ENCODE measurements at places on chromosomes 2 and 18.

GRCh38 chr2:238465487-238466242 lies 38.9 kb downstream of the ASB1 start:
- DNase-seq: no peak

DNA sequence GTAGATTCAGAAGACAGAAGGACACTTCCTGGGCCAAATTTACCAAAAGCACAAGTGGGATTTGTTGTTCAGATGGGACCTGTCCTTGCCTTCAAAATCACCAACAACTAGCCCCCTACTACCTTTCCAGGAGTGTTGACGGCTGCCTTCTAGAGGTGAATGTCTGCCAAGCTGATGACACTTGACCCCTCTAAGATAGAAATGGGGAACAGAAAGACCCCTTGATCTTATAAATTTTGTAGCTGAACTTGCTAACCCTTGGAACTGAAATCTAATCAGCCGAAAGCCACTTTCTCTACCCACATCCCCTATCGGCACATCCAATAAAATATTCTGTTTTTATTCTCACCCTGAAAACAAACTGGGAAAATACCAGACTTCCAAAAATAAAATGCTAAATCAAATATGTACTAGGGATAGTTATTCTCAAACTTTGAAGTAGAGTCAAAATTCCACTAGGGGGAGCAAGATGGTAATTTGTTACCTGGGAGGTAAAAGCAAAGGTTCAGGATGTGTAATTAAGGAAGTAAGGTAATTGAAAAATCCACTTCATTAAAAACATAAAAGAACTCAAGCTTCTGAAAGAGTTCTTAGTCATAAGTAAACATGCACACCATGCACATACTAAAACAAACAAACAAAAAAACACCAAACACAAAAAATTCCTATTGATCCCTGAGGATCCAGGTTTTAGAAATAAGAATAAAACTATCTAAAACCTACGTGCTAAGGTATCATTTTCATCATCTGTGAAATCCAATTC lies 119.2 kb downstream of the ANKRD44 start:
- no peak for DNase-seq

DNA sequence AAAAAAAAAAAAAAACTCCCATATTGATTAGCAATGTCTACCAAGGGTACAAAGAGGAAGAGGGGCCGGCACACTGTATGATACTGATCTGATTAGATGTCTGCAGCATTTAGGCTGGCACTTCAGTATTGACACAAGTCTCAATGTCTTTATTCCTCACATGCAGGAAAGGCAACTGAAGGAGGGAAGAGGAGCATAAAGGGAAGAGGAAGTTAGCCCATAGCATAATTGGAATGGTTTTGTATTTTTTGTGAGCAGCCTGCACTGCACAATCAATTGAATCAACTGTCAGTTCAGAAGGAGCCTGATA lies 79.0 kb downstream of the DNER start:
- no peak for DNase-seq

DNA sequence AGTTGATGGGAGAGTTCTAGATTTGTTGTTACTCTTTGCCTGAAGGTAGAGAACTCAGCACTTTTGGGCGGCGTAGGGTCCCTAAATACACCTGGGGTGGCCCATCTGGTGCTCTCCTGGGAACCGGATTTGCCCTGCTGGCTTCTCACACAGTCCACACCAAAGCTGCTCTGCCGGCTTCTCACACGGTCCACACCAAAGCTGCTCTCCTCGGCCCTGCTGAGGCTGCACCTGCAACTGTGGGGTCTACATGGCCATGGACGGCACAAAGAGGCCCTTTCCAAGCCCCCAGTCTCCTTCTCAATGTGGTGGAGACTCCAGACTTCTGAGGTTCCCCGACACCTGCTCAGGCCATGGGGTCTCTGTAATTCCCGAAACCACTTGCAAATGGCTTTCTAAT lies 124.8 kb upstream of the GPC1 start:
- DNase-seq: no peak

DNA sequence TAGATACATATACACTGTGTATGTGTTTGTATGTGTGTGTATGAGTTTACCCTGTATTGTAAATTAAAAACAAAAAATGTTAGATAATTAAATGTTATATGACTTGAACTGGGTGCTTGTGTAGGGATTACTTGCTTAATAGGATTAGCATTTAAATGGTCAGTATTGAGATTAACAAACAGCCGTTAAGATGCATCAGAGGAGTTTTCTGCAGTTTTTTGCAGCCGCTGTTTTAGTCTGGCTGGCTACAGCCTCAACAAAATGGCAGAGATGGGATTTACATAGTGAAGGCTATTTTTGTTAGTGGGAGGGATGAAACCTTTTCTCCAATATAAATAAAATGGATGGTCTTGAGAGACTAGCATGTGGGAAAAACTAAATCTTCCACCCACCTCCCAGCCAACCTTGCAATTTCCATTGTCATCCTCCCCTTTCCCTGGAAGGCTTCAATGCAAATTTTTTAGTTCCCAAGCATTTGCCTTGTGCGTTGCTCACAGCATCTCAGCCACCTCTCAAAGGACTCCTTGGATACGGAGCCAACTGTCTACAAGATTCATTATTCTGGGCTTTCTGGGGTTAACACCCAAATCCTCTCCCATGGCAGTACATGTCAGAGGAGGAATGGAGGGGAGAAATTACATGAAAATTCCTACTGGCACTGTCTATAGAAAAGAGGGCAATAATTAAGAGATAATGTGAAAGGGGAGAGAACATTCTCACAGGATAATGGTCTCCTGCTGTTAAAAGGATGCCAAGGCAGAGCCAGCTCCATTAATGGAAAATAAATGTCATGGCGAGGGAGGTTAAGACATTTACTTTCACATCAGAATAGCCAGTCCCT lies 351.9 kb downstream of the CDH2 start:
- DNase-seq: no peak

- no peak for DNase-seq
Measured at GRCh38 chr2:228094377-228094921, 87.0 kb downstream of the SPHKAP start.

DNA sequence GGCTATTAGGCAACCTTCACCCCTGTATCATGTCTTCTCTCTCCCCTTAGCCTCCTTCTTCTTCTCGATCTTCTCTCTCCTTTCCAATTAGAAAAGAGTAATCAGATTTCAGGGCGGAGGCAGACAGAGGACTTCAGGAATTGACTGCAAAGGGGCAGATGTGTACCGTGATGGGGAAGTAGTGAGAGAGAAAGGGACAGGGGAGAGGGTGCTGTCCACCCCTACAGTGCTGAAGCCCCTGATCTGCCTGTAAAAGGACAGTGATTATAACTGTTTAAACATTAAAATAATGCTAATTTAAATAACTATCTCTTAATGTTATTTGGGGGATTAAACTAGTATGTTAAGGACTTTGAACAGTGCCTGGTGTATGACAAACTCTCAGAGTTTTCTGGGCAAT lies 178.5 kb downstream of the ACTR3 start:
- no peak for DNase-seq

DNA sequence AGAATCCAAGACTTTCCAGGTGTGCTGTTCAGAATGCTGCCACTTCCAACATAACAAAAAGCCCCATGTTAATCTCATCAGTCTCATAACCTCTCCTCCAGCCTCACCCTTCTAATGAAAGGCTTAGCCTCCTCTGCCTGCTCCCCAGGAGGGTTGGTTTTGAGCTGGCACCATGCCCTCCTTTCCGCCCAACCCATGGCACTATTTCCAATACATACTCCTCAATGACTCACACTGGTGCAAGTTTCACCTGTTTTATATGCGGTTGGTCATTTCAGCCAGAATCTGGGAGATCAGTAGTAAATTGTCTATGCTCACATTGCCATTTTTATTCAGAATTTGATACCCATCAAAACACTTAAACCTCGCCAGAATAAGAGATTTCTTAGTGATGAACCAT lies 157.6 kb upstream of the NRP2 start:
- DNase-seq: no peak

GRCh38 chr18:10860928-10861327 lies 288.4 kb downstream of the PIEZO2 start:
- no peak for DNase-seq

- no peak for DNase-seq
Measured at GRCh38 chr2:69554981-69555380, 88.6 kb downstream of the AAK1 start.

GRCh38 chr2:216635701-216636550 lies 2.7 kb downstream of the IGFBP2 start:
- DNase-seq: no peak

DNA sequence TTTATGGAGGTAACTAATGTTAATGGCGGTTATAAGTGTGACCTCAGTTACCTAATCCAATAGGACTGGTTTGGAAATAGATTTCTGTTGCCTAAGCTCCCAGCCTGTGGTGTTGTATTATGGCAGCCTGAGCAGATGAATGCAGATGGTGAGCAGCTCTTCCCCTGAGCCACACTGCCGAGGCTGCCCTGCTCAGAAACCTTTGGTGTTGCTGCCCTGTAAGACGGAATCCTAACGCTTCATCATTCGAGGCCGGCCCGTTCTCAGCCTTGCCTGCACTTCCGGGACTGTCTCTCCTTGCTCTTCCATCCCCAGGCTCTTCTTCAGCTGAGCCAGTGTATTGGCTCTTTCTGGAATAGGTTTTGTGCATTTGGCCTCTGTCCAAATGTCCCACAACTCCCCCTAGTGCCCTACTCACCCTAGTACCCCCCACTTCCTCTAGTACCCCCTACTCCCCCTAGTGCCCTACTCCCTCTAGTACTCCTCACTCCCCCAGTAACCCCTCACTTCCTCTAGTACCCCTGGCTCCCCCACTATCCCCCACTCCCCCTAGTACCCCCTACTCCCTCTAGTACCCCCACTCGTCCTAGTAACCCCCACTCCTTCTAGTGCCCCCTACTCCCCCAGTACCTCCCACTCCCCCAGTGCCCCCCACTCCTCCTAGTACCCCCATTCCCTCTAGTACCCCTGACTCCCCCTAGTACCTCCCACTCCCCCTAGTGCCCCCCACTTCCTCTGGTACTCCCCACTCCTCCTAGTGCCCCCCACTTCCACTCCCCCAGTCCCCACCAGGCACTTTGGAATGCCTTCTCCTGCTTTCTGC lies 106.0 kb upstream of the TAF1B start:
- no peak for DNase-seq

GRCh38 chr2:72579591-72580180 lies 246.1 kb downstream of the EXOC6B start:
- DNase-seq: no peak

DNA sequence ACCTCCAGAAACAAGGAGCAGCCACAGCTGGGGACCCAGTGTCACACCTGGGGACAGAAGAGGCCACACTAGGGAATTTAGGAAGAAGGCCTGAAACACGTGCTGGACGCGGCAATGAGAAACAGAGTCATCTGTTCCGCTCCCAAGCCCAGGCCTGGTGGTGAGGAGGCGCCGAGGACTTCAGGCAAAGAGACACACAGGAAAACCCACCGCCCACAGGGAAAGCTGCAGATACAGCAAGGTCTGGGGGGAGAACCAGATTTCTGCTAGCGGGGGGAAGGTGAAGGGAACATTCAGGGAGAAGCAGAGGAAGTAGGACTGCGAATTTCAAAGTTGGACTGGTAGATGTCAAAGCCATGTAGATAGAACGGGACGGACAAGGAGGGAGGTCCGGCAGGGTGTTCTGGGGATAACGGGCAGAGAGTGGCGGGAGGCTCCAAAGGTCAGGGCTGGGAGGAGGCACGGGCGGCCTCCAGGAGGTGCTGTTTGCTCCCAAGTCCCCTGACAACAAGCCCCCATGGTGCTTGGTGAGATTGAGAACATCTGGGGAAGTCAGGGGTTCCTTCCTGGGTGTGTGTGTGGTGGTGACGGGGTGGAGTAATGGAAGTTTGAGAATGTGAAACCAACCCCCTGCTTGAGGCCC lies 351.7 kb upstream of the MYT1L start:
- DNase-seq: no peak

GRCh38 chr2:186542002-186542401 lies 47.9 kb upstream of the ITGAV start:
- DNase-seq: no peak

GRCh38 chr2:102514061-102514785 lies 41.2 kb downstream of the SLC9A4 start:
- no peak for DNase-seq

- no peak for DNase-seq
Measured at GRCh38 chr2:189585226-189585756, 4.7 kb upstream of the SLC40A1 start.

GRCh38 chr18:37179384-37179783 lies 350.5 kb downstream of the KIAA1328 start:
- no peak for DNase-seq

DNA sequence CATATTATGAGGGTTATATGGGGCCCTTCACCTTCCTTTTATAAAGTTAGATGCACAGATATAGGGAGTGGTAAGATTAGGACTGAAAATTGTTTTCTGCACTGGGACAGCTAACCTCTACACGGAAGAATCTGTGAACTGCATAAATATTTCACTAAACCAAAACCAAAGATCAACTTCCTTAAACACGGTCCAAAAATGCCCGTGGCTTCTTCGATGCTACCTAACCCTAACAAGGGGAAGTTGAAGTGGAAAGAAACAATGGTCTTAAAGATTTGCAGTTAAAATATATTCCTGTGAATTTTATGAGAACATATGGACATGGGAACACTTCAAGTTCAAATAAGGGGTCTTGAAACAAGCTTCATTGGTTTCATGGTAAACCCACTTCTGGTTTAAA lies 33.3 kb upstream of the PAX3 start:
- DNase-seq: no peak

GRCh38 chr2:236715077-236715476 lies 145.5 kb downstream of the ACKR3 start:
- no peak for DNase-seq

- DNase-seq: no peak
Measured at GRCh38 chr2:199441759-199442158, 16.0 kb downstream of the SATB2 start.

GRCh38 chr2:194714541-194714940 lies 942.5 kb upstream of the SLC39A10 start:
- no peak for DNase-seq

DNA sequence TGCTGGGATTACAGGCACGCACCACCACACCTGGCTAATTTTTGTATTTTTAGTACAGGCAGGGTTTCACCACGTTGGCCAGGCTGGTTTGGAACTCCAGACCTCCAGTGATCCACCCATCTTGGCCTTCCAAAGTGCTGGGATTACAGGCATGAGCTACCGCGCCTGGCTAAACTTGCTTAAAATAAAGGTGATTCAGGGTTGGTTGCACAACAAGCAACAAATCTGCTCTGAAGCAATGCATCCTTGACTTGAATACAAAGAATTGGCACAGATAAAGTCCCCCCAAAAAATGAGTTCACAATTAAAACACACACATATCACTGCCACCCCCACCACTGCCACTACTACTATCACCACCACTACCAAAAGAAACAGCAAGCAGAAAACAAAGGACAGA lies 34.9 kb downstream of the CCDC88A start:
- DNase-seq: no peak

Measured in effector memory CD8-positive, alpha-beta T cell (primary cell).